ENCODE measurements at places on chromosomes 16 and 17.

DNA sequence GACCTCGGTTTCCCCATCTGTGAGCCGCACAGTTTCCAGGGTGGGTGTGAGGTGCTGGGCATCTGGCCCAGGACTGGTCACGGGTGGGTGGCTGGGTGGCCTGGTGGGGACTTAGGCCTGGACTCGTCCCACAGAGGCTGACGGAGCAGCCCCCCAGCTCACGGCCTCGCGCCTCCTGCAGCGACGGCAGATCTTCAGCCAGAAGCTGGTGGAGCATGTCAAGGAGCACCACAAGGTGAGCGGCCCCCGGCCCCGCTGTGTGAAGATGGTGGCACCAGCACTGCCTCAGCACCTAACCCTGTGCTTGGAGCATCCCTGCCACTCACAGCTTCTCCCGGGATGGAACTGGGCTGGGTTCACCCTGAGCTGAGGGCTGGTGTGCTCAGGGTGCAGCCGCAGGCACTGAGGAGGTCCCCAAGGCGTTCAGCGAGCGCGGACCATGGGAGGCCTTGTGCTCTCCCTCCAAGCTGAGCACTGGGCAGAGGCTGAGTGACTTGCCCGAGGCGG is 2.4 kb downstream of the CDT1 start:
- no peak for DNase-seq

DNA sequence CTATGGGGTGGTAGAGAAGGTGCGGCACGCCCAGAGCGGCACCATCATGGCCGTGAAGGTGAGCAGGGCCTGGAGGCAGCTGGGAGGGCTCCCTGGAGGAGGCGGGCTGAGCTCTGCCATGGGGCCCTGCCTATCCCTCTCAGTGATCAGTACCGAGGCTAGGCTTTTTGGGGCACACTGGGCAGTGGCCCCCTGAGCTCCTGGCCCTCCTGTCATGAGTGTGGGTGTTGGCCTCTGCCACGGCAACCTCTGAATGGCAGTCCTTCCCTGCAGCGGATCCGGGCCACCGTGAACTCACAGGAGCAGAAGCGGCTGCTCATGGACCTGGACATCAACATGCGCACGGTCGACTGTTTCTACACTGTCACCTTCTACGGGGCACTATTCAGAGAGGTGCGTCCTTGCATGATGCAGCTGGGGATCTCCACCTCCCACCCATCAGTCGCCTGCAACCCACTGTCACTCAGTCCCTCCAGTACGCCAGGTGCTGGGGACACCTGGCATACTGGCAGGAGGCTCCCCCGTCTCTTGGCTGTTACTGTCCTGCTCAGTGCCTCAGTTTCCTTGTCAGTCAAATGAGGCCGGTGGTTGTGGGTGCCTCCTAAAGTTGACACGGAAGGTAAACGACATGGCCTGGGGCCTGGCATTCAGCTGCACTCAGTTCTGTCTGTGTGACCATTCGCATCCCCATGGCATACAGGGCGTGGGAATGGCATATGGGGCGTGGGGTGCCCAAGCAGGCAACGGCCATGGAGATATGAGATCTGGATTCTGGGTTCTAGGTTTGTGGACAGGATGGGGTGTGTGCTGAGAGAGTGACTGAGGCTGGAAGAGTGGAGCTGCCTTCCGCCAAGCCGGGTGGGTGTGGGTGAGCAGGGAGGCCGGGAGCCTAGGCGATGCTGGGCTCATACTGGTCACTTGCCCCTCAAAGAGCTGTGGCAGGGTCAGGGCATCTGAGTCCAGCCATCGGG is 16.4 kb downstream of the MAP2K3 start:
- no peak for DNase-seq

GRCh38 chr17:75652934-75653549 is 13.9 kb downstream of the RECQL5 start:
- peak; percentile 42 for DNase-seq

DNA sequence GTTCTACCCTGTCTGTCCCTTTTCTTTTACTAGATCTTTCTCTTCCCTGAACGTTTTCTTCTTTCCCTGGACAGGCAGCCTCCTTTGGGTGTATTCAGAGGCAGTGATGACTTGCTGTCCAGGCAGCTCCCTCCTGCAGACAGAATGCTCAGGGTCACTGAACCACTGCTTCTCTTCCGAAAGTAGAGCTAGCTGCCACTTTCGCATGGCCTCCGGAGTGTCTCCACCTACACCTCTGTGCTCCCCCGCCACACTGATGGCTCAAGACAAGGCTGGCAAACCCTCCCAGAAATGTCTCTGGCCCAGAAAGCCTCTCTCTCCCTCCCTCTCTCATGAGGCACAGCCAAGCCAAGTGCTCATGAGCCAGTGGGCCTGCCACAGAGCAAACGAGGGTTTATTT is 207.8 kb downstream of the CDRT15L2 start:
- no peak for DNase-seq

GRCh38 chr17:13619462-13619861 is 17.7 kb upstream of the HS3ST3A1 start:
- no peak for DNase-seq

- DNase-seq: peak; percentile 23
Measured at GRCh38 chr17:12911239-12911638, 106.6 kb downstream of the ELAC2 start.

DNA sequence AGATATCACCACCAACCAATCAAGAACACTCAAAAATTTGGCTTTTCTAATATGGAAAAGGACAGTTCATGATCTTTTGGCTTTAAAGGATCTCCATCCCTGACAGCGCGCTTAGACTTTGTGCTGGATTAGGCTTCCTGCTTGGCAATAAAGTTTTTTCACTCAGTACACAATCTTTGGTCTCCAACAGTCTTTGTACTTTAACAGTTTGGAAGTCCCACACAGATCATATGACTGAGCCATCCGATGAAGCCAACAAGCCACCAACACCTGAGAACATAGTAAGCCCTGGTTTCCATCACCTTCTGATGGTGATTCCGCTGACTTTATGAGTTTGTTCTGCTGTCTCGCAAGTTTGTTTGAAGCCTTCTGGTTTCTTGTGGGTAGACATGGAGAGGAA is 34.3 kb downstream of the SMURF2 start:
- no peak for DNase-seq

DNA sequence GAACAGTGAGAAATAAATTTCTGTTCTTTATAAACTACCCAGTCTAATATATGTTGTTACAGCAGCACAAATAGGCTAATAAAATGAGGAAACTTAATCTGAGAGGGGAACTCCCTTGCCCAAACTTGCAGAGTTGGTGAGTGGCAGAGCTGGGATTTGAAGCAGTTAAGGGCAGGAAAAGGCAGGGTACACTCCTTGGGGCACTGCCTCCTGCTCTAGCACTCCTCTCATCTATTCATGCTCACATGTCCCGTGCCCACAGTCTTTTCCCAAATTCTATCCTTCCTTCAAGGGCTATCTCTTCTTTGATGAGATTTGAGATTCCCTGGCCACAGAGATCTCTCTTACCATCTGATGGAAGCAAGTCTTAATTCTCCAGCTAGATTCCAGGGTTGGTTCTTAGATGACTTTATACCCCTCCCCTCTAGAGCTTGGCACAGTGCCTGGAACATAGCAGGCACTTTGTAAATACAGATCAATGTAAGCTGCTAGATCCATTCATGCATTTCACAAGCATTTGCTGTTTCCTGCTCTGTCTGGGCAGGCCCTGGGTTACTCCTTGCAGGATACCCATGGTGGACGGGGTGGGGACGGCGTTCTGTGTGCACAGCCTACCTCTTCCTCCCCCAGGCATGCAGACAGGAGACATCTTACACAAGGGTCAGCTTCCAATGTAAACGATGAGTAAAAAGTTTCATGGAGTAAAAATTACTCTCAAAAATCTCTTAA is 39.2 kb upstream of the ABCC12 start:
- DNase-seq: peak; percentile 36

- no peak for DNase-seq
Measured at GRCh38 chr17:45977506-45977824, 21.6 kb upstream of the STH start.

DNA sequence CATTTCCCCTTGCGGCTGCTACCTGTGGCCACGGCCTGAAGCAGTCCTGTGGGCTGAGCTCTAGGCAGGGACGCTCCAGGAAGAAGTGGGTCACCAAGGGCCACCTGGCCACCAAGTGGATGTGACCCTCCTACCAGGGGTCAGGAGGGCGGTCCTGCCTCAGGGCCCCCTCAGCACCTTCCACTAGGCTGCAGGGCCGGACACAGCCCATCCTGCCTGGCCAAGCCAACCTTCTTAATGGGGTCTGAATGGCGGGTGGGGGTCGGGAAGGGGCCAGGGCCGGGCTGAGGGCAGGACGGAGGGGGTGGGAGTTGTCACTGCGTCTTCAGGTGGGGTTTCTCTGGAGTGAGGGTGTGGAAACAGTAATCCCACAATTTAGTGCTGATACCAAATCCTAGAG is 13.2 kb upstream of the MLKL start:
- no peak for DNase-seq

GRCh38 chr16:83953796-83954576 is 946 bp downstream of the OSGIN1 start:
- peak; percentile 30 for DNase-seq

GRCh38 chr16:29862383-29862883 is 593 bp downstream of the CDIPT start:
- DNase-seq: peak; percentile 13

DNA sequence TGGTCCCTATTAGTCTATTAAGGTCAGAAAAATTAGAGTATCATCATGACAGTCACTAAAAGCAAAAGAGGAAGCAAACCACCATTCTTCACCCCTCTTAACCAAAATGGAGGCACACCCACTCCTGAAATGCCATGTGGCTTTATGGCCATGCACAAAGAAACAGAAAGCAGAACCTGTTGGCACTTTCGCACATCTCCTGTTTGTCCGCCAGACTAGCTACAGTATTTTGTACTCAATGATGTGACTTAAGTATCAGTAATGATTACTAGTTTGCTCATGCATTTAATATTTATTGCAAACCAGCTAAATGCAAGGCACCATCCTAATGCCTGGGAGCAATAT is 70.2 kb upstream of the GNAO1 start:
- DNase-seq: no peak

DNA sequence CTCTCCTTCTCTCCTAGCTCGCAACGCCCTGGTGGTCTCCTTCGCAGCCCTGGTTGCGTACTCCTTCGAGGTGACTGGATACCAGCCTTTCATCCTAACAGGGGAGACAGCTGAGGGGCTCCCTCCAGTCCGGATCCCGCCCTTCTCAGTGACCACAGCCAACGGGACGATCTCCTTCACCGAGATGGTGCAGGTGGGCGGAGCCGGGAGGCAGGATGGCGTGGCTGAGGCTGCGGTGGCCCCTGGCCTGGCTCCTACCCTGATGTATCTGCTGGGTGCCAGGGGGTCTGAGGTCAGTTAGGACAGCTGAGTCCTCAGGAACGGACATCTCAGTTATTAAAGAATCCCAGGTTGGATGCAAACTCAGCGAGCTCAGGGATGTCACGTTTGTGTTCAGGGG is 16.7 kb downstream of the SLC26A11 start:
- DNase-seq: no peak

- peak; percentile 98 for DNase-seq
Measured at GRCh38 chr17:48593840-48594537, 410 bp upstream of the HOXB5 start.

- no peak for DNase-seq
Measured at GRCh38 chr16:7509963-7510601, 177.4 kb downstream of the RBFOX1 start.

- DNase-seq: no peak
Measured at GRCh38 chr17:246851-247421, 65.5 kb upstream of the DOC2B start.

DNA sequence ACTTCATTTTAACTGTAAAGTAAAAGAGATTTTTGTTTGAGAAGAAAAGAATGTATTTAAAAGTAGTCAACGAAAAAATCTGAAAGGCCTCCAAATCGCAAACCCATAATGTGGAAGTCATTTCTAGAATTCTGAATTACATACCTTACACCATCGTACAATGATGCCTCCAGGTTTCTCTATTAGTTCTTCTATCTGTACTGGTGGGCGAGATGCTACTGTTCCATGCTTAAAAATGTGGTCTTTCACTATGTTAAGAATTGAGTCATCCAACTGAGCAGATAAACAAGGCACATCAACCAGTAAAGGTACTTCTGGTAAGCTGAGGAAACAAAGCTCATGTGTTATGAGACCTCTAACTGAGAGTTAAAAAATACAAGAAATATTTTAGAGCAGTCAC is 28.5 kb downstream of the CRLF3 start:
- DNase-seq: no peak

GRCh38 chr17:7997186-7997585 is 5.2 kb upstream of the GUCY2D start:
- DNase-seq: peak; percentile 16

DNA sequence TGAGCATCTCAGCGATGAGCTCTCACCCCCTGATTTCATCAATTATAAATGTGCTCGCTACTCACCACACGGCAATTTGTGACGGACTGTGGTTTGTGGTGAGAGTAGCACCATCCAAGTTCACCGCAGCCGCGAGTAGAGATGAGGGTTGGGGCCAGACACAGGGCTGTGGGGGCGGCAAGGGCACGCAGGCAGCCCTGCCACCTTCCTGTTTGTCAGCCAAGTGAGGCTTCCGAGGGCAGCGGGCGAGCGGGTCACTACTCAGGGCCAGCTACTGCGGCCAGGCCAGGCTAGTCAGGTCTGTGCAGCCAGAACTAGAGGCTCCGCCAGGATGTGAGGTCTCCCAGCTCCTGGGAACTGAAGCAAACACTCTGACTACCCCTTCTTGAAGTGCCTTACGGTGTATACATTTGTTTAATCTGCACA is 39.6 kb upstream of the MEOX1 start:
- DNase-seq: peak; percentile 82

- peak; percentile 97 for DNase-seq
Measured at GRCh38 chr16:30947859-30948666, 805 bp upstream of the ORAI3 start.

GRCh38 chr16:67645397-67646121 is 615 bp downstream of the CARMIL2 start:
- no peak for DNase-seq

- DNase-seq: peak; percentile 52
Measured at GRCh38 chr16:25135254-25135878, 23.8 kb downstream of the LCMT1 start.

- no peak for DNase-seq
Measured at GRCh38 chr16:29683543-29684090, 4.6 kb downstream of the QPRT start.

DNA sequence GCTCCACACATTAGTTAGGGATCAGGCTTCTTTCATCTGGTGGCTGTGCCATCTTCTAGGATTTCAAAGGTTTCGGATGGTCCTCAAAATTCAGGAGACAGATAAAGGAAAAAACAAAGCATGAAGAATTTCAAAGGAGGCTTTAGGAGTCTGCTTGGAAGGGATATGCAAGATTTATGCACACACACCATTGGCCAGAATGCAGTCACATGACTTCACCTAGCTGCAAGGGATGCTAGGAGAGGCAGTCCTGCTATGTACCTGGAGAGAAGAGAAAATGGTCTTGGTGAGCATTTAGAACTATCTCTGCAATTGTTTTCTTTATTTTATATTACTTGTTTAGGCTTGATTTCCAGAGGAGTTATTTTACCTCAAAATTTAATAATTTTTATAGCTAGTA is 174.6 kb downstream of the PCTP start:
- DNase-seq: no peak

GRCh38 chr16:88465387-88465983 is 12.4 kb downstream of the ZFPM1 start:
- no peak for DNase-seq

- no peak for DNase-seq
Measured at GRCh38 chr16:69660166-69660565, 66.2 kb downstream of the NQO1 start.
